ENCODE measurements at places on chromosomes 6 and 20. TPM values are rescaled to one million over a fixed set of nuclear protein-coding genes. Genes with fewer than 3 reads are reported as not detected.

Gene RWDD1
- polyA plus RNA-seq = 60.2 TPM

Gene RIPPLY2
- not detected for polyA plus RNA-seq

Gene OR12D1
- polyA plus RNA-seq = not detected

Gene SLC22A3
- 5.6 TPM for polyA plus RNA-seq

Gene TREM2
- polyA plus RNA-seq = 0.81 TPM

Gene LZTS3
- 17.3 TPM for polyA plus RNA-seq

Gene ZNF311
- 4.1 TPM for polyA plus RNA-seq

Gene NDUFAF5
- polyA plus RNA-seq = 34.0 TPM

Gene IFT52
- polyA plus RNA-seq = 44.7 TPM

Gene SSTR4
- polyA plus RNA-seq = not detected

Gene ANKRD66
- polyA plus RNA-seq = not detected

Gene L3MBTL3
- polyA plus RNA-seq = 1.3 TPM

All from small intestine (tissue), 16 donors.